ENCODE measurements at places on chromosomes 6 and 20. TPM values are rescaled to one million over a fixed set of nuclear protein-coding genes. Genes with fewer than 3 reads are reported as not detected.
A peak's percentile ranks its signal among the peaks of the same experiment; 100 is the strongest.

DNA sequence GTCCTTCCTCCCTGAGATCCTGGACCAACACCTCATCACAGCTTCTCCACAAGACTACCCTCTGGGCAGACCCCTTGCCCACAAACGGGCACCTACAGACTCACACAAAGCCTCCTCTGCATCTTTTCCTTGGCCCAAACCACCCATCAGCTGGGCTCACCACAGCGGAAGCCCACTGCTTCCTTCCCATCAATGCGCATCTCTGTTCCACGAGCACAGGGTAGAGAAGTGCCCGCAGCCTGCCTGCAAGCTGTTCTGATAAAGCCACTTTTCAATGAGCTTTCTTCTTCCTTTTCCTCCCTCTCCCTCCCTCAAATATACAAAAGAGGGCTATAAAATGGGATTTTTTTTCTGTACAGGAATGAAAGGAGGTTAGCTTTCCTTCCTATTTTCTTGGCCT is 111.2 kb downstream of the NFATC2 start:
- no peak for DNase-seq

DNA sequence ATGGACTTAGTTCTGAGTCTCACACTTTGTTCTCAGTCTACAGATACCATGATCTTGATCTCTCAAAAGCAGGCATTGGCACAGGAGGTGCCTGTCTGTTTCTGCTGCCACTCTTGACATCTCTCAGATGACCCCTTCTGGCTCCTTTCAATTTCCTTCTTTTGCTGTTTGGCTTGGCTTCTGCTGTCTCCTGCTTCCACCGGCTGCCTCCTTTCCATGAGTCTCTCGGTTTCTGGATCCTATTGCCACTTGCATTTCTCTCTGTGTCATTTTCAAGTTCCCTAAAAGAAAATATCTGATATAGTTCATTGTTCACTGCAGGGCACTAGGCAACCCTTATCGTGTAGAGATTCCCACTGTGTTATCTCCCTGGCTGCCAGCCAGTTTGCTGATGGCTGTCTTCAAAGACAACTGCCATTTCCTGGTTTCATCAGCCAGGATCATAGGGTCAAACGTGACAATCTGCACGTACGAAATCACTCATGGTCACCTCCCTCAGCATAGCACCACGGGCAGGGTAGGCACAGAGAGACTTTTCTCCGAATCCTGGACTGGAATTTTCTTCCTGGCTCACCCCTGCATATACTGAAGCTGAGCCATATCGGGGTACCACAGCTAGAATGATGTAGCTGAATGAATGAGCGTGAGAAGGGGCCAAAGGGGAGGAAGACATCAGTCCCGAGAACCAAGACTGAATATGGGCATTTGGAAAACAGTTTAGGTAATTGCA is 144.6 kb upstream of the TMEM170B start:
- DNase-seq = no peak

DNA sequence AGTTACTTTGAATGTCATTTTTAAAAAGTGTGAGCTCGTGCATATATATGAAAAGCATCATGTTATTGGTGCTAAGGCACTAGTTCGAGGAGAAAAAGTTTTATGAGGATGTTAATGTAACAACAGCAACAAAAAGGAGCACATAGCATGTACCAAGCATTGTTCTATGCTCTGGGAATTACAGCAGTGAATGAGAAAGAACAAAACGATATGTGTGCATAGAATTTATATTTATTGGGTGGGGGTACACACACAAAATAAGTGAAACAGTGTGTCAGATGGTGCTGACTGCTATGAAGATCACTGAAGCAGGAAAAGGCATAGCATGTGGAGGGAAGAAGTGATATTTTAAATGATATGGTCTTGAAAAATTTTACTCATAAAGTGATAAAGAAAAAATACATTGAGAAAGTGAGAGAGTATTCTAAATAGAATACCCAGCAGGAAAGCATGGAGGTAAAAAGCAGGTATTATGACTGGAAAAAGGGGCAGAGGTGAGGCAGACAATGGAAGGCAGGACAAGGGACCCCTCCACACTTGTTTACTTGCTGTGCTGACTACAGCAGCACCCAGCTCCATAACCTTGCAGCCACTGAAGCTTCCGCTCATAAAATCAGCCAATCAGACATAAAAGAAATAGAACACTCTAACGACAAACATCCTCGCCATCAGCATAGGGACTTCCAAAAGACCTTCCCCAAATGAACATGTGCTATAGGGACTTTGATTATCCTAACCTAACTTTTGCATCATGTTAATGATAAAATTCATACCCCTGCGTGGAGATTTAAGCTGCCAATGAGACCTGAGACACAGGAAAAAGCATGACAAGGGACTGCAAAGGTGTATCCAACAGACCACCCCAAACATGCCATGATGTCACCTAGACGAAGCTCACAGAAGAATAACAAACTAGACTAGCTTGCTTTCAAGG is 119.9 kb downstream of the HFE start:
- DNase-seq = no peak

- no peak for DNase-seq
Measured at GRCh38 chr20:60101891-60102281, 143.7 kb downstream of the CDH26 start.

DNA sequence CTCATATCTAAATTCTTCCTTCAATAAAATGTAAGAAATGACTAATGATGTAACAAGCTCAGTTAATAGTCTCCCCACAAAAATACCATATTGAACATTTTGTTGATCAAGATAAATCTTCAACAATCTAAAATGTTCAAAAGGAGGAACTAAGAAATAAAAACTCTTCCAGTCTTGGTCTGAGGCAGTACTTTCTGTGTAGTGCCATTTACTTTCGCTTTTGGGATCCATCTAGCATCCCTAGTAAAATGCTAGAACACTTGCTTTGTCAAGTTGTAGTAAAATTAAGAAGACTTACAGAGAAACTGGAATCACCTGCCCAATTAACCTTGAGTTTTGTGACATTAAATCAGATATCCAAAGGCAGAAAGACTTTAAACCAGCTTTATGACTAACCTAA is 246.4 kb downstream of the KHDRBS2 start:
- DNase-seq = no peak

DNA sequence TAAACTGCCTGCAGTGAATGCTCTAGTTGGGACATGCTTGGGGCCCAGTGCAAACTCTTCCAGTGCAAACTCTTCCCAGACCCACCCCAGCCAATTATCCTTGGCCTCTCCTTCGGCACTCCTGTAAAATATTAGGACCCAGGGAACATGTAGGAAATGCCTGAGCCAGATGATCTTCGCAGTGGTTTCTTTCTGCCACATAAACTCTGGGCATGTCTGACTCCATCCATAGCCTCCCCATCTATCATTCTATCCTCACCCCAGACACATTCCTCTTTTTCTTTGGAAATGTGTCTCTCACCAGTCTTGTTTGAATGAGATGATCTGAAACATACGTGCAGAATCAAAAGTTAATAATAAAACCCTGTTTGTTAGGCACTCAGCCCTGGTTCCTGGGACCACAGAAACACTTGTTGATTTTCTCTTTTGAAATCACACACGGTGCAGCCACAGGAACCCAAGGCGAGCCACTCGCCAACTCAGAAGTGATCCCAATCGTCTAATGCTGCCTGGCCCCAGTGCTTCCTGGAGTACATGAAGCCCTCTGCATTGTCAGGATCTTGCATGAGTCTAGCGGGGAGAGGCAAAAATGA is 108.9 kb upstream of the CST7 start:
- no peak for DNase-seq

DNA sequence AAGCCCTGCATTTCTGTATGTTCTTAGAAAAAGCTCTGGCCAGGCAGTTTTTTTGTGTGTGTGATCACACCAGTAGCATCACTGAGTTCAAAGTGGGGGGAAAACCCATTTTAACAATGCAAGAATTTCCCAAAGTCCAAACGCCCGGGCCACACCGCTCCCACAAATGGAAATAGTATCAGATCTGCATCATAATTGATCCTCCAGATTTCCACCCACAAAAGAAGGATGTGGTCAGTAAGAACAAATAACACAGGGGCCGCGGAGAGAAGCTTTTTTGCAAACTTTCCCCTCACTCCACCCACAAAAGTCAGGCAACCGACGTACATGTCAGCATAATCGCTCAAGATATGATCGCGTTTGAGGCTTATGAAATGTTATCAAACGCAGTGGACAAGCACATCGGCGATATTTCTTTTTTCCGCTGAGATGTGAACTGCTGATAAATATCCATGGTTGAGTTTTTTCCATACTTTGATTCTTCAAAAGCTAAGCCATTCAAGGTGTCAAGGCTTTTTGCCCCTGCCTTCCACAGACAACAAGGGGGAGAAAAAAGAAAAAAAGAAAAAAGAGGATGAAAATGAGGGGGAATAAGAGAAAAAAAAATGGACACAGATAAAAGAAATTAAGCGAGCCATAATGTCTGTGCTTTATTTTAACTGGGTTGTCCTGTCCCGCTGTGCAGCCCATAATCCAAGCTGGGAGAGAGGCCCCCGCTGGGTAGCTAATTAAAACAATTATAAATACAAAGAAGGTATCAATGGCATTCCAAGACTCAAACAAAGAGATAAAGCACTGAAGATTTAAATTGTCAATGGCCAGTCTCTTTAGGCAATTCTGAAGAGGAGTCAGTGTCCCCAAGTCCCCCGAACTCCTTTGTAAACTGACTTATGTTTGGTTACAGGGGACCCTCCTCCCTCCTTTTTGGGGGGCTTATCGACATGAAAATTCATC is 143.5 kb downstream of the ZFP64 start:
- no peak for DNase-seq

DNA sequence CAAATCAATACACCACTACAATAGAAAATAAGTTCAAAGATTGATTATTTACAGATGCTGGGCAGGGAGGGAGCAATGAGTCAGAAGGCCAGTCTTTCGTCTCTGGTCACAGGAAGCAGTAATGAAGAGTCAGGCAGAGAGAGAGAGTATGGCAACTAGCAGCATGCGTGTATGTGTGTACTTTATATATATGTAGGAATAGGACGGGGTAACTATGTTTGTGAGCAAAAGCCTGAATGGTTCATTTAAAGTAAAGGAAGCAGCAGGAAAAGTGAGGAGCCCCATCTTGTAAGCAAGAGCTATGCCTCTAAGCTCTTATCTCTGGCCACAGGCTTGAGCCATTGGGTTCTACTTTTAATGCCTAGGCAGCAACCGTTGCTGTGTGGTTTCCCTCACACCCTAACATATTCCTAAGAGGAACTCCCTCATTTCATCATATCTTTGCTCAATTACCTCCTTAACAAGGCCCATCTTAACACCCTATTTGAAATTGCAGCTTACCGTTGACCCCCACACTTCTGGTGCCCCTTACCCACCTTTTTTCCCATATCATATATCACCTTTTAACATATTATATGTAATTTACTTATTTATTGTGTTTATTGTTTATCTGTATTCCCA is 66.6 kb downstream of the AFG1L start:
- DNase-seq = no peak

DNA sequence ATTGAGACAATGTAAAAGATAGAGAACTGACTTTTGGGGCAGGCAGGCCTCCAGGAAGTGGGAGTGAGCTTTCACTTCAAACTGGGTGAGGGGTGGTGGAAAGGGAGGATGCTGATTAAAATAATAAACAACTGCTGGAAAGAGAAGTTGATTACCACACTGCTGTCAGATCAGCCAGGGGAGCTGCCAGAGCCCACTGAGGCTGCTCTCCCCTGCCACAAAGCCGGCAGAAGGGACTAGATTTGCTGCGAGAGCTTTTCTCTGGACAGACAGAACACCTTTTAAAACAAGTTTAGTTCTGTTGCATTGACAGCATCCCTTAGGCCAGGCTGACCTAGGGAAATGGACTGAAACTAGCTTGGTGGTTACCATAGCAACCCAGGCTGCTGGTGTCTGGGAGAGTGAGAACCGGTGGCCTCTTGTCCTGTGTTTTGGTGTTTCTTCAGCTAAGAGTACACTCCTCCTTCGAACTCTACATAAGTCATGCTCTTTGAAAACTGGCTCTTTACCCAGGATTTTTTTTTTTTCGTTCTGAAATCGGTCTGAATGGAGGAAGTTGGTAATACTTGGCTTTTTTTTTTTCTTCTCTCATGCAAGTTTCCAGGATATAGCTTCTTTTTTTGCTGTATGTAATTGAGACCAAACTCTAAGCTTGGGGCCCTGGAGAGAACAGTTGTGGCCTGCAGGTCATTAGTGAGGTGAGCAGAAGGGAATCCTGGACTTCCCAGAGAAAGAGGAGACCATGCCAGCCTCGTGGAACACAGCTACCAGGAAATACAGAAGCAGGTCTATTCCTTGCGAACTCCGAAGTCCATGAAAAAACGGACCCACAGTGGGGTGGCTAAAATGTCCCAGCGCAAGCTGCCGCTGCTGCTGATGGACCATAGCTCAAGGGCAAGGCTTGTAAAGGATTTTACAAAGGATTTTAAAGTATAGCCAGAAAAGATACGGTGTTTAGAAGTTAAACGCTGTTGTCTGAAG is 374.4 kb downstream of the UTRN start:
- peak; percentile 16 for DNase-seq

The PTCRA gene
- total RNA-seq = not detected
